Activated CD4-positive, CD25-positive, alpha-beta regulatory T cell (primary cell): ENCODE measurements at places on chromosomes 1 and 21.

GRCh38 chr1:193674292-193674944, 488.0 kb upstream of the B3GALT2 start:
- DNase-seq, result no peak

- DNase-seq, result no peak
Measured at GRCh38 chr1:230517786-230518185, 91.7 kb upstream of the PGBD5 start.

GRCh38 chr21:42158846-42159245, 60.1 kb upstream of the ABCG1 start:
- no peak for DNase-seq

GRCh38 chr1:21645550-21645949, 23.6 kb downstream of the RAP1GAP start:
- no peak for DNase-seq

DNA sequence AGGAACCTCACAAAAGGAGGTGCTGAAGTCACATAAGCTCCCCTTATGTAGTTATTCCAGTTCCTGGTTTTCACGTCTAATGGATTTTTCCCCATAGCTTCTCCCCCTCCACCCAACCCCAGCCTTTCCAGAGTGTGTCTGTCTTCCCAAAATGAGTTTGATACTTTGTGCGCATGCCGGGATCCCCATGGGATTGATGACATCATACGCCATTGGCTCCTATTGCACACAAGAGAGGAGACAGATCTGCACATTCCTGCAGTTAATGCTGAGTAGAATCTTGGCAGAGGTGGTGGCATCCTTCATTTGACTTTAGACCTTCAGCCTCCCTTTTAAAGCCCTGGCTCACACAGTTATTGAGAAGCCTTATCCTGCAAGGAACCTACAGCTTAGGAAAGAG, 71.4 kb downstream of the DDR2 start:
- no peak for DNase-seq

DNA sequence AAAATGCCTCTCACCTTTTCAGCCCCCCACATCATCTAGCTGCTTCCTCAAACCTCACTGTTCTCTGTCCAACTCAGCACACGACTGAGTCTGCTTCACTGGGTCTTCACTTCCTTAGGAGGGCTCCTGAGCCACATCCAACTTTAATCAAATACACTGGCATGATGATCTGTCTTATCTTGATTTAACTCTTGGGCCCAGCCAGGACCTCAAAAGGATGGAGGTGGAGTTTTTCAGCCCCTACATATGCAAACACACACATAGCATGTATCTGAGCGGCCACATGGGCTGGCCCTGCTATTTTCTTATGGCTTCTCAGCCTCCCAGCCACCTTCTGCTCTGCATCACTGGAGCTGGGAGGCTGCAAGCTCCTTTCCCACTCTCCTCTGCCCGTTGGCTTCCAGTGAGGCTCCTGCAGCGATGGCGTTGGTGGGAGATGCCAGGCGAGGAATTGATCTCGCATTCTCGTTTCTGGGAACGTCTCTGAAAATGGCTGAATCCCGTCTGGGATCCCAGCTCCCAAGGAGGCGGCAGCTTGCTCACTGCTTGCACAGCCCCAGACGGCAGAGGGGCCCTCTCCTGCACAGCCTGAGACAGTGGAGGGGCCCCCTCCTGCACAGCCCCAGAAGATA, 1.8 kb upstream of the PRXL2B start:
- DNase-seq, result no peak

DNA sequence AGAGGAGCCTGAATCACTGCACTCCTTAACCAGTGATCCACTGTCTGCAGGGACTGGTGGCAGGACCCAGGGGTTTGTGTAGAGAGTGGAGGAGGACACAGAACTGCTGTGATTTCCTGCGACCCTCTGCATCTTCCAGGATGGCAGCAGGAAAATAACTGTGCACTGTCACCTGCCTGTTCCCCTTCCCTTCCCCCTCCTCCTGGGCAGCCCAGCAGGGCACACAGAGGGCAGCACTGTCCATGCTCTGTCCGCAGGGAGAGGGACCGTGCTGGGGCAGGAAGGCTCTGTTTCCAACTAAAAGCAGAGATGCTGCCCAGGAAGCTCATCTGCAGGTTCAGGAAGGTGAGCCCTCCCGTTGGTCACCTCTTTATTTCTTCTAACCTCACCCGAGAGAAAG, 168.7 kb downstream of the ZBTB18 start:
- DNase-seq, result no peak

DNA sequence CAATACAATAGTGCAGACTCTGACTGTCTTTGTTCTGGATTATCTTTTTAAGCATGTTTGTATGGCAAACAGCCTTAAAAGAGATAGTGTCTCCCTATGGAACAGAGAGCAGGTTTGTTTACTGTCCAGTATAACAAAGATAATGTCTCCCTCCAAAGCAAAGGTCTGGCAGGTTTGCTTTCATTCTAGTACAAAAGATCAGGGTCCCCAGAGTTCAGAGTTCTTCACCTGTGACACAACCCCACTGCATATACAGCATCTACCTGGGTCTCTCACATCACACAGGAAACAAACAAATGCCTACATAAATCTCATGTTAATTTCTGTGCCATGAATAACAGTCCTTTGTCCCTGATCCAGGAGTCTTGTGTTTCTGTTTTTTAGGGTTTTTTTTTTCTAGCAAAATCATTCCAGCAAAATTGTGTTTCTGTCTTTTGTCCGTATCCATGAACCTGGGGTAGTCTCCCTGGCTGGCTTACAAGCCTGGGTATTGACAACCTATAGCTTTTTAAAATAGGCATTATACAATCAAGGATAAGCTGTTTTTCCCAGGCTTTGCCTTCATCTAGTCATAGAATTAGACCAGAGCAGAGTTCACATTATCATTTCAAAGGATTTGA, 89.4 kb upstream of the PTBP2 start:
- no peak for DNase-seq

DNA sequence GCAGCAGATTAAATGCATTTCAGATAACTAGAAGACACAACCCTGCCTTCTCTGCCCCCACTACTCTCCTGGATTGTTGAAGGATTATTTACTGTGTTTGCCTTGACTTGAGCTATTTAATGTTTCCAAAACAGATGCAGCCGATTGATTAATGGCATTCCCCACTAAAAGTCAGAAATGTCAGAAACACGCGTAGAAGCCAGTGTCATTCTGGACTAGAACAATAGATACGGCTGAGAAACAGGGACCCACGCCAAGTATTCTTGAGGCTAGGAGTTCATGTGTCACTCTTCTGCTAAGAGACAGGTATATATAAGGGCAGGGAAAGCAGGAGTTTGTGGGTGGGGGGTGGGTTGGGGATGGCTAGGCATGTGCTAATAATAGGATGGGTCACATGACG, 366.7 kb upstream of the PROX1 start:
- no peak for DNase-seq

DNA sequence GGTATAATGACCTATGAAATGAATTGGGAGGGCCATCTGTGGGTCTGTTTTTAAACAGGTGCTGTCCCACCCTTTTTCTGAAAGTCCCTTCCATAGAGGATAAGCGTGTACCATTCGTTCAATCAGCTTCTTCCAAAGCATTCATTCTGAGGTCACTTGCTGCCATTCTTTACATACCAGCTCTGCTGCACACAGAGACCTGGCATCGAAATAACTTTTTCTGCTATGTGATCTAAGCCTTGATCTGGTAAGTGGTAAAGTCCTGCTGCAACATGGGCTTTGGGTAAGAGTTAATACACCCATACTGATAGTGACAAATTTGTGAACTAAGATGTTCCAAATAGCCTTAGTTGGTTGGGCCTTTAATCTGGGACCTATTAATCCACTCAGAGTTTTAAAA, 38.9 kb downstream of the DR1 start:
- DNase-seq, result no peak

DNA sequence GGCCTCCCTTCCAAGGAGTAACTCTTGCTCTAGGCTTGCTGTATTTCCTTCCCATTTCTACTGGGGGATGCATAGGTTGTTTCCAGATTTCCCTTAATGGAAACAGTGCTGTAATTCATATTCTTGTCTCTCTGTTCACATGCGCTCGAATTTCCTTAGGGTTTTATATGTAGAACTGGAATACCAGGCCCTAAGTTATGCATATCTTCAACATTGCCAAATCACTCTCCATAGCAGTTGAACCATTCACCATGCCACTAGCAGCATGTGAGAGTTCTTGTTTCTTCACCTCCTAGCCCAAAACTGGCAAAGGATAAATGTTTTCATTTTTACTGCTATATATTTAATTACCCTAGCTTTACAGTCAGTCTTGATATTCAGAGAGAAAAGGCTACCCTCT, 12.8 kb downstream of the MAP10 start:
- DNase-seq, result no peak

GRCh38 chr1:56491441-56491840, 87.9 kb downstream of the PLPP3 start:
- no peak for DNase-seq

- peak; percentile 50 for DNase-seq
Measured at GRCh38 chr1:33256471-33257206, at the start of gene ZNF362. ZNF362 (plus strand) TSS chr1:33256492; CDS start chr1:33270575, 14,083 bp downstream.

DNA sequence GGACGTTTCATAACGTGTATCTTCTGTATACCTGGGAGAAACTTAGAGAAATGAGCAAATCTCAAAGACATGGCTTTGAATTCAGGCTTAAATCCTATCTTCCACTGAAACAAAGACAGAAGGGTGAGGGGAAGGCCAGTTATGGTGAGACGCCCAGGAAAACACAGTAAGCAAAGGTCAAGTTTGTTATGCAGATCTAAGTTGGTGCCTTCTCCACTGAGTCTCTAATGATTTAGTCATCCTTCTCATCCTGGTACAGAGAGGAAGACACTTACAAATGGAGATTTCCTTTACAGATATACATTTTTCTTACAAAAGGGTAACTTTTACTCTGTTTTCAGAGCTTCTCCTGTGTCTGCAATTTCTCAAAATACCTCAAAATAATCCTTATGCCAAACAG, 64.4 kb downstream of the MAP3K7CL start:
- DNase-seq, result no peak

DNA sequence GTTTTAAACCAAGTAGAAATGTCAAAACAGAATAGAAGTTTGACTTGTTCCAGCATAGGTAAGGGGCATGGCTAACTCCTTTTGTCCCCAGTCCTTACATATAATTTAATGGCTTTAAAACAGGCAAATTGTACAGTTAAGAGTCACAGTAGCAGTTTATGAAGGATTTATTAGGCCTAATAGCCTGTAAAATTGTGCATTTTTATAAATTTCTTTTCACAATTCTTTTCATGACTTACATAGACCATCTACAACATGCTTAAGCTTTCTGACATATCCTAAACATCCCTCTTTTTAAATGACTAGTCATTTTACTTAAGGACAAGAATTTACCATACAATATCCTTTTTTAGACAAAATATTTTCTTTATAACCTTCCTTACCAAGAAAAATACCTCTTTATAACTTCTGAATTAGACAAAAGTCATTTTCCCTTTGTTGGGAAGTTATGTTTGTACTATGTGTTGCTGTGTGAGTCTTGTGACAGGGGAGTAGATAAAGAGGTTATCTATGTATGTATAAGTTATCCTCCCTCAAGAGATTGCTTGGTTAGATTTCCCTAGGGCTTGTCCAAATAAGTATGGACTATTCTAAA, 34.5 kb upstream of the SLC5A9 start:
- no peak for DNase-seq

GRCh38 chr1:67749844-67750690, 65.1 kb downstream of the GADD45A start:
- no peak for DNase-seq

- DNase-seq, result no peak
Measured at GRCh38 chr21:42161956-42162681, 56.8 kb upstream of the ABCG1 start.

DNA sequence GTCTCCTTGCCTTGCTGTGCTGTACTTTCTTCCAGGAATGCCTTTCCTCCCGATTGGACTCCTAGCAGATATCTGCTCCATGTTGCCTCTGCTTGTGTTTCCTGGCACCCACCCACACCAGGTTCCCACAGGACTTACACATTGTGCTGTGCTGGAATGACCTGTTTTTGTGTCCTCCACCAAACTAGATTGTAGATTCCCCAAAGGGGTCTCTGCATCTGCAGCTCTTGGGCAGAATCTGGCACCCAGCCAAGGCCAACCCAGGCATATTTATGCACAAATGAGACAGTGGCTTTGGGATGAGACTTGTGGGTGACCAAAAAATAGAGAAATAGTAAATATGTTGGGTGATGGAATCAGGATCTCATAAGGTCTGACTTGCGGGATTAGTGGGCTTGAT, 278.2 kb downstream of the RRAGC start:
- DNase-seq, result no peak

GRCh38 chr1:35345439-35345981, 77.0 kb downstream of the ZMYM4 start:
- no peak for DNase-seq

DNA sequence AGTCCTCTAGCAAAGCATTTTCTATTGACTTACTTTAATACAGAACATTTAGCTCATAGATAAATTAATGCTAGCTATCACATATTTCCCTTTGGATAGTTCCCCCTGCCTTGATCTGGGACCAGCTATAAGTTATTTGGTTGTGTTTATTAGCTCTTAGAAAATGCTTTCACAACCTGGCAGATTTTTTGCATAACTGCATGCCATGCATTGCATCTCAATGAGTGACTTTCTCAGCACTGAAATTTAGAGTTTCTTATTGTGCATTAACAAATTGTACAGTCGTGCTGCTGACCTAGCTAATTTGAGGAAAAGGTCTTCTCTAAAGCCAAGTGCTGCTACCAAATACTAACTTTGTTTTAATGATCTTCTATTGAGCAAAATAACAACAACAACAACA, 164.8 kb downstream of the PLPPR5 start:
- no peak for DNase-seq
